ENCODE measurements at places on chromosomes 3 and 15.

DNA sequence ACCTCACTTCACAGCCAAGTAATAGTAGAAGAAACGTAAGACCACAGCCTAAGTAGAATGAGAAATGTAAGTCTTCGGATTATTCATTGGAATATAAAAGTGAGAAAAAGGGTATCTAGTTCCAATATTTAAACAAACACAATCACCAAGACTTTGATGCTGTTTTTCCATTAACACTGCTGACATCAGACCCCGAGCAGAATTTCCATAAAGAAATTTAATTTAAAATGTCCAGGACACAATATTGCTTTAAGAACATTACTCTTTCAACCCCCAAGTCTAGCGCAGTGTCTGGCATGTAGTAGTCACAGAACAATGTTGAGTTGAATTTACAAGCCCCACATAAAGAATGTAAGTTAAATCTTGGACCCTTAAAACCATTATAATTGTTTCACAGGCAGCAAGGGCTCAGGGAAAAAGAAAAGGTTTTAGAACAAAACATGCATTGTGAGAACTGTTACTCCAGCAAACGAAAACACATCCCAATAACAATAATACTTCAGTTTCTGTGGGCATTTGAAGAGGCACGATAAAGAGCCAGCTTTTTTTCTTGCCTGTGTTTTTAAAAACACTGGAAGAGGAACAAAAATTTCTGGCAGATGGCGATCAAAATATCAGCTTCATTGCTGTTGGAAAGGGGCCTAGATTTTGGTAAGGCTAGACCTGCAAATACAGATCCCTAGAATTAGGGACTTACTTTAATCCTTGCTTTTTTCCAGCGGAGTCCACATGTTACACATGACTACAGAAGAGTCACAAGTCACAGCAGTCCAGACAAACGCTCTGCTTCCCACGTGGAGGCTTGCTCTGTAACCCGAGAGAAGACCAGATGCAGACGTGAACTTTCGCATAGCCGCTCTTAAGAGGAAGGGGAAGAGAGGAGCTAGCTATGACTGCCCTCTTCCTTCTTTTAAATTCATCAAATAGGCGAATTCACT is 77.9 kb upstream of the IGSF10 start:
- DNase-seq, result no peak

- no peak for DNase-seq
Measured at GRCh38 chr3:2915826-2916225, 194.3 kb downstream of the IL5RA start.

DNA sequence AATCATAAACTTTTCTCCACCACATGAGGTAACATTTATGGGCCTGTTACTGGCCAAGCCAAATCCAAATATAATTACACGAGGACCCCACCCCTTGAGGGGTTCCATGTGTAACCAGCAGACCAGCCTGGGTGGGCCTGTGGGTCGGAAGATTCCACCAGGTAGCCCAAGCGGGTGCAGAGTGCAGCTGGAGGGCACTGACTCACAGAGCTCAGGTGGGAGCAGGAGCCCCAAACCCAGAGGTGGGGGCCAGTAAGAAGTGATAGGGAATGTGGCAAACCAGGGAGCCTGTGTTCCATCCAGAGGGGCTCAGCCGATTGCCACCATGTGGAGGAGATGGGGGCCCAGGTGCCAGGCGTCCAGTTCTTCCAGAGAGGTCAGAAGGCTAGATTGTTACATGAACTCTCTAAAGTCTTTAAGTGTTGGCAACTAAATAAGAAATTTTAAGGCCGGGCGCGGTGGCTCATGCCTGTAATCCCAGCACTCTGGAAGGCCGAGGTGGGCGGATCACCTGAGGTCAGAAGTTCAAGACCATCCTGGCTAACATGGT is 2.6 kb downstream of the GP9 start:
- DNase-seq, result no peak

GRCh38 chr3:78406396-78406795 is 1361.4 kb downstream of the ROBO1 start:
- DNase-seq, result no peak

GRCh38 chr15:65806397-65806796 is 14.3 kb upstream of the DENND4A start:
- DNase-seq, result no peak

GRCh38 chr3:147521646-147522045 is 112.5 kb downstream of the ZIC1 start:
- DNase-seq, result no peak

GRCh38 chr3:122890077-122890719 is 95.3 kb downstream of the SLC49A4 start:
- no peak for DNase-seq

- no peak for DNase-seq
Measured at GRCh38 chr3:112411425-112411824, 78.5 kb downstream of the CD200 start.

- no peak for DNase-seq
Measured at GRCh38 chr3:73621388-73621787, 3.4 kb downstream of the PDZRN3 start.

GRCh38 chr3:37768107-37768809 is 93.4 kb upstream of the CTDSPL start:
- DNase-seq, result no peak

DNA sequence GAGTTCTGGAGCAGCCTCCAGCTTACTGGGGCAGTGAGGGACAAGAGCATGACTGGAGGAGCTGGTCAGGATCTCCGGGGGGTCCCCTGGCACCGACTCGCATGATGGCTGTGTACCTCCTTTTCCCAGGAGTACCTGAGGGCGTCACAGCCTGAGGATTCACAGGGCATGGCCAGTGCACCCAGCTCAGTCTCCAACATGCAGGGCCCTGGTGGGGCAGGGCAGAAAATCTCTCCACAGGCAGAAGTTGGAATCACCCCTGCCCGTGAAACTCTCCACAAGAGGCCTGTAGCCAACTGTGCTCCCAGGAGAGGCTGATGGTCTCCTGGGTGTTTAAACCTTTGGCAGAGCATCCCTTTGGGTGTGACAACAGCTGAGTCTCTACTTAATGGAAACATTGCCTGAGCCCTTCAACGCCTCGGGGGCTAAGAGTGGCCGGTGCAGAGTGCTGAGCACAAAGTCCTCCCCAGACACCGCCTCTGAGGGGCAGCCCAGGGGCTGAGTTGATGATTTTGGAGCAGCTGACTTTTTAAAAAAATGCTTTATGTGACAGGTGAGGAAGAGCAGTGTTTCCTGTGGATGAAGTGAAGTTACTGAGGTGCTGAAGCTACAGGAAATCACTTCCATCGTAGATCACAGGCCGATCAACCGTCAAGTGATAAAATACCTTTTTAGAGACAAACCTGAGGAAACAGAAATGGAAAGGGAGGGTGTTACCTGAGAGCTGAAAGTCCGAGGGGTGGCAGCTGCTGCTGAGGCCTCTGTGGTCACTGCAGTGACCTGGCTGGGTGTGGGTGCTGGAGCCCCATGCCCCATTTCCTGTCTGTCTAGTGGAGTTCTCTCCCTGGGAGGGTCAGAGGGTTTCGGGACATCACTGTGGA is 21.9 kb upstream of the CXCR6 start:
- DNase-seq, result no peak

GRCh38 chr15:101175401-101175800 is 76.4 kb downstream of the CHSY1 start:
- DNase-seq, result no peak

DNA sequence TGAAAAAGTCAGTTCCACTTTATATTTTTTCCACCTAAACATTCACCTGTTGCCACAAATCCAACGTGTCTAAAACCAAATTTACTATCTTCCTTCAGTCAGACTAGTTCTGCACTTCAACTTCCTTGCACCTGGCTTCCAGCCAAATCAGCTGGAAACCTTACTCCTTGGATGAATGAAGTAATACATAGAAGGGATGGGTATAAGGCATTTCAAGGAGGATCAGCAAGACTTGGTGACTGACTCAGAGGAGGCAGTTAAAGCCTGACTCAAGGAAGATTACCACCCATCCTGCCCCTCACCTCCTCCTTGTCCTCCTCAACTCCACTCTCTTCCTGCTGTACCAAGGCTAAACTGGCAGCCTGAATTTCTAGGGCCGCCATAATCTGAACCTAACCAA is 37.1 kb downstream of the QTRT2 start:
- no peak for DNase-seq

DNA sequence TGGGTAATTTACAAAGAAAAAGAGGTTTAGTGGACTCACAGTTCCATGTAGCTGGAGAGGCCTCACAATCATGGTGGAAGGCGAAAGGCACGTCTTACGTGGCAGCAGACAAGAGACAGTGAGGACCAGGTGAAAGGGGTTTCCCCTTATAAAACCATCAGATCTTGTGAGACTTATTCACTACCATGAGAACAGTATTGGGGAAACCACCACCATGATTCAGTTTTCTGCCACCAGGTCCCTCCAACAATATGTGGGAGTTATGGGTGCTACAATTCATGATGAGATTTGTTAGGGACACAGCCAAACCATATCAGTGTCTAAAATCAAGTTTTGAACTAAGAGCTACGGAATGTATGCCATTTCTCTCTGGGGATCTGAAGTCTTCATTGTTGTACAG is 354.8 kb upstream of the C2CD4B start:
- DNase-seq, result no peak

- peak; percentile 44 for DNase-seq
Measured at GRCh38 chr3:52705438-52705687, 228 bp downstream of the GLT8D1 start.

DNA sequence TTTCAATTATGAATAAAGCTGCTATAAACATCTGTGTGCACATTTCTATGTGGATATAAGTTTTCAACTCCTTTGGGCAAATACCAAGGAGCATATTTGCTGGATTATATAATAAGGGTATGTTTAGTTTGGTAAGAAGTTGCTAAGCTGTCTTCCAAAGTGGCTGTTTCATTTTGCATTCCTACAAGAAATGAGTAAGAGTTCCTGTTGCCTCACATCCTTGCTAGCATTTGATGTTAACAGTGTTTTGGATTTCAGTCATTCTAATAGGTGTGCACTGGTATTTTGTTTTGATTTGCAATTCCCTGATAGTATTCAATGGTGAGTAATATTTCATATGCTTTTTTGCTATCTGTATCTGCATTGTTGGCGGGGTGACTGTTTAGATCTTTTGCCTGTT is 120.7 kb upstream of the MDFIC2 start:
- DNase-seq, result no peak

- no peak for DNase-seq
Measured at GRCh38 chr3:60992395-60992794, 258.9 kb downstream of the FHIT start.

GRCh38 chr3:107256963-107257362 is 120.3 kb upstream of the CCDC54 start:
- DNase-seq, result no peak

GRCh38 chr3:141074529-141074928 is 23.4 kb downstream of the SPSB4 start:
- DNase-seq, result no peak

DNA sequence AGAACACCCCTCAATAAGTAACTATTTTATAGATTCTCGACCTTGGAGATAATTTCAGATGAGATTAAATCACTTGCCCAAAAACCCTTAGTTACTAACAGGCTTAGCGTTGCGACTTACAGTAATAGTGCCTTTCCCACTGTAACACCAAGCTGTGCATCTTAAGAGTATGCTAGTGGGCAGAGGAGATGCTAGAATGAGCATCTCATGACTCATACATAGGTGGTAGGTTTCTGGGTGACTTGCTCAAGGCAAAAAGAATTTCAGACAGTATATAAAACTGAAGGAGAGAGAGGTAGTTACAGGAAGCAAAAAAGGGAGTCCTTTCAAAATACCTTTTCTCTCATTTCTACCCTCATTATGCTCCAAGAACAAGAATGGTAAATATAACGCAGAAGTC is 3.9 kb downstream of the KATNBL1 start:
- DNase-seq, result no peak

- DNase-seq, result no peak
Measured at GRCh38 chr3:27923349-27924068, 201.4 kb upstream of the EOMES start.

GRCh38 chr15:61880084-61880483 is 180.2 kb downstream of the VPS13C start:
- no peak for DNase-seq

GRCh38 chr15:48025118-48025517 is 95.7 kb upstream of the SLC24A5 start:
- DNase-seq, result no peak

All from esophagus squamous epithelium (tissue), 5 donors.